Activated CD4-positive, alpha-beta T cell treated with anti-CD3 and anti-CD28 coated beads for 4 hours (primary cell): ENCODE measurements at places on chromosomes 11 and 22.
A peak's percentile ranks its signal among the peaks of the same experiment; 100 is the strongest.

- DNase-seq, result no peak
Measured at GRCh38 chr11:102806296-102806695, 8.3 kb upstream of the MMP1 start.

GRCh38 chr11:123718063-123718462 is 23.4 kb downstream of the ZNF202 start:
- no peak for DNase-seq

DNA sequence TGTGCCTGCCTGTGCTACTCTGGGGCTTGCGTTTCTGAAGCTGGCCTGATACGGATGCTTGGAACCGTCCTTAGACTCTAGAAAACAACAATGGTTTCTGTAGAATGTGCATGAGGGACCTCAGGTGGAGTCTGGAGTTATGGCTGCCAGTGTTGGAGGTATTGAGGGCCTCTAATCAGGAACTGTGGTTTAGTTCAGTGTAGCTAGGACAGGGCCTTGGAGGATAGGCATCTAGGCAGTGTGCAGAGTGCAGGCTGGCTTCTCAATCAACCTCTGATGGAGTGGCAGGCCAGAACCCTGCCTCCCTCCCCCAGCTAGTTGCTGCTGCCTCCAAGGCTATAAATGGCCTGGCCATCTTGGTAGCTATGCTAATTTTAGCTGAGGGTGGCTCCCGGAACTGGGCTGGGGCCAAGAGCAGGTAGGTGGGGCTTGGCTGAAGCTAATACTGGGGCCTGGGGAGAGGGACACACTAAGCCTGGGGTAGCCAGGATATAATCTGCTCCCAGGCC is 4.0 kb downstream of the STIM1 start:
- no peak for DNase-seq

DNA sequence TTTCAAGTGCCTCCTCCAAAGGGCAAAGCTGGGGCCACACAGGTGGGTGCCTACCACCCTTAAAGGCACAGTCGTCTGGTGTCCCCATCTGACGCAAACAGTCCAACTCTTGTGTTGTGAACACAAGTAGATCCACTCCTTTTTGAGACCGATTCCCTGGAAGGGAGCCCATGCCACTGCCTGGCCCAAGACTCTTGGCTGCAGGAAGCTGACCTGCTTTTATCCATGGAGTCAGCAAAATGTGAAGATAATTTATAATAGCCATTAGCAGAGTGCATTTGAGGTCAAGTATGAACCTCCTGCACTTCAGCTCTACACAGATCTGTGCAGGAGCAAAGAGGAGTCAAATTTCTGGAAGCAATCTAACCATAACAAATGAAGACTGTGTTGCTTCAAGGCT is 68.5 kb downstream of the ADM start:
- no peak for DNase-seq

DNA sequence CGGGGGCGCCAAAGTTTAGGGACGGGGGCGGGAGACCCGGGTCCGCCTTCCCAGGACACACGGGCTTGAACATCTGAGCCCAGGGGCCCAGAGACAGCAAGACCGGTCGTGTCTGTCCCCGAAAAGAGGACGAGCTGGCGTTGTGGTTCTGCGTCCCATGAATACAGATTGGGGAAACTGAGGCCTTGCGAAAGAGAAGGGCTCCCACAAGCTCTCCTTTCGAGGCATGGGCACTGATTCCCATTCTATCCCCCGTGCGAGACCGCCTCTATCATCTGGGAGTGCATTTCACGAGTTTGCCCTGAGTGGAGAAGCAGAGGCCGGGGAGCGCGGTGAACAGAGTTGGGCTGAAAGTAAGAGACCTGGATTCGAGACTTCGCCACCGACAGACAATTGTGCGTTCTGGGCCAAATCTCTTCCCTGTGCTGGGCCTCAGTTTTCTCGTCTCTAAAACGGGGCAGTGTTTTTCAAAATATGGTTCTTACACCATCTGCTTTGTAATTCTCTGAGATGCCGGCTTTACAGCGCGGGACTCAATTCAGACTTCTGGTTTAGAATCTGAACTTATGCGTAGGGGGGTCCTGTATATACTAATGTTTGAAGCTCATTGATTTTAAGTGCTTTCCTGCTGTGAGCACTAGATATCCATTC is 471 bp downstream of the RNF185 start:
- DNase-seq, result peak; percentile 9

DNA sequence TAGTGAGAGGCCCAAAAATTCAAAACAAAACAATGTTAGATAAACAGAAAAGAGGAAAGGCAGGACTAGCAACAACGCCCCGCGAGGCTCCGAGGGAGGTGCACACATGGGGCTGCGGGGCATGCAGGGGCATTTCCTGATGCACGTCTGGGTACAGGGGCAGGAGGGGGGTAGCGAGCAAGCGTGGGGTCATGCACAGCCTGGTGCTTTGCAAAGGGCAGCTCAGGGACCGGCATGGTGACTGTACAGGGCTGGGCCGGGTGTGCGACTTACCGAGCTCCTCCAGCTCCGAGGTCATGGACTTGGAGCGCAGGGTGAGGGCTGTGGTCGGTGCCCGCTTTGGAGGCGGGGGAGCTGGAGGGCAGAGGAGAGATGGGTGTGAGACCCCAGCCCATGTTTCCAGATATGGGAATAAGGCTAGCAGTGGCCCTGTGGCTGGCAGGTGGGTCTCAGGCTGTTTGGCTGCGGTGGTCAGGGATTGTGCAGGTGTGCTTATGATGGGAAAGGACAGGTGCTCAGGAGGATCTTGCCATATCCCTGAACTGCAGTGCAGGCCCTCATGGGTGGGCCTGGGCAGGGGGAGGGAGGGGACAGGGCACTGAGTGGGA is 103.7 kb downstream of the CTTN start:
- DNase-seq, result no peak

- DNase-seq, result no peak
Measured at GRCh38 chr11:116164843-116165242, 607.9 kb downstream of the BUD13 start.

DNA sequence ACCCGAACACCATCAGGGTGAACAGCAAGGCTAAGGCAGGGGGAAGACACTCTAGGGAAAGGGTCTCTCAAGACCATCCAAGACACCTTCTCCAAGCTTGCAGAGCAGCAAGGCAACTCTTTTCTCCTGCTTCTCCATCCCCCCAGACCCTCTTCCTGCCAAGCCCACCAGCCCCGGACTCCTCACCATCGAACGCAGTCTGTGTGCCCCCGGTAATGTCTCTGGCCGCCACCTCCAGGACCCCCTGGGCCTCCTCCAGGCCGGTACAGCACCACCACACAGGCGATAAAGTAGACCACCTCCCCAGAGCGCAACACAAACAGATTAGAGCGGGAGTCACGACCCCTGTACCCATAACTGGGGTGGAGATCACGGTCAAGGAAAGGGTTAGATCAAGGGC is 3.8 kb downstream of the EML3 start:
- DNase-seq, result no peak

DNA sequence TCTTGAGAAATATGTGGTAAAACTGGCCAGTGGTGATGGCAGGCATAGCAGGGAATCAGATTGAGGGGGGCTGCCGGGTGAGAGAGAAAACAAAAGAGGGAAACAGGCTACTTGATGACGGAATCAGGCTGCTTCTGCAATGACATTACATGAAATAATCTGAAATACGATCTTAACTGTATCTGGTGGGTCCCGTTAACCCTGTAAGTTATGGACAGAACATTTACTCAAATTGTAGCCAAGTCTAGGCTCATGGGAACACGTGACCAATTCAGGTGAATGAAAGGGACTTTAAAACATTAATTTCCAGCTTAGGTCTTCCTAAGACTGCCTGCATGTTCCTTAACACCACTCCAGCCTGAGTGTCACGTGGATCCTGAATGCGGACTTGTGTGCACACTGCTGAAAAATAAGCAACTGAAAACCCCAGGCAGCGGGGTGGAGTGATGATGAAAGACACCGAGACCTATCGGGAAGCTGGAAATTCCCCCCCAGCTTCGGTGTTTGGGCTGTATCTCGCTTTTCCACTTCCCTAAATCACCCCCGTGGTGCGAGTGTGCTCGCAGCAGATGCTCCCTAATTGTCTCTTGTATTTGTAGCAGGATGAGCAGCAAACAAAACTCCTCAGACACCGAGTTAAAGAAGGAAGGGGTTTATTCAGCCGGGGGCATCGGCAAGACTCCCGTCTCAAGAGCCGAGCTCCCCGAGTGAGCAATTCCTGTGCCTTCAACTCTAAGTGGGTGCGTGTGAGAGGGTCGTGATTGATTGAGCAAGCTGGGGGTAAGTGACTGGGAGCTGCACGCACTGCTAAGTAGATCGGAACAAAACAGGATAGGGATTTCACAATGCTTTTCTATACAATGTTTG is 145.0 kb upstream of the GRK3 start:
- DNase-seq, result no peak

DNA sequence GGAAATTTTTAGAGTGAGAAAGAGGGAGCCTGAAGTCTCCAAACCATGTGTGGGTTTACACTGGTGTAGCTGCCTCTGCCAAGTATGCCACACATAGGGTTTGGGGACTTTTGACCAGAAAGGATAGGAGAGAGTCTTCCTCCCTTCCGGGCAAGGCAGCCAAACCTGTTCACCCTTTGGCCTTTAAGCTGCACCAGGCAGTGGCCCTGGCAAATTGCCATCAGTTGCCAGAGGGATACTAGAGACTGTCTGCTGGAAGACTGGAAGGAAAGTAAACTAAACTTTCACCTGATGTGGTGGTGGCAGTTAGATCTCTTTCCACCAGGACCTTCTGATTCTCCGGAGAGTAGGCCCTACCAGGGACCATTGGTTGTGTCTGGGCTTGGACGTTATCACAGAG is 1263.2 kb downstream of the FAM181B start:
- no peak for DNase-seq

DNA sequence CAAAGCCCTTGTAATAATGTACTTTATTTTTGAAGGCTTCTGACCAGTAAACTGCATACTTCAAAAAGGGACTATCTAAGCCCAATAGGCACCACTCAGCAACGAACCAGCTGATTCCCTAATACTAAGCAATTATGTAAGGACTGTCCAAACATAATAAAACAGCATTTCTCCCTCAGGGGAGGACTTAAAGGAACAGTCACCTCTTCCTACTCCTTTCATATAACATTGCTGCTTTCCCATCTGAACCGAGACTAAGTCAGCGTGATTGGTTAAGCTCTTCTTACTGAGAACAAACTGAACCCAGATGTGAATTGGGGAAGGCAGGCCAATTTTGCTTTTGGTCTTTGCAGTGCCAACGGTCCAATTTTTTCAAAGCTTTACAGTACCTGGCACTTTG is 420.0 kb downstream of the METTL15 start:
- no peak for DNase-seq

DNA sequence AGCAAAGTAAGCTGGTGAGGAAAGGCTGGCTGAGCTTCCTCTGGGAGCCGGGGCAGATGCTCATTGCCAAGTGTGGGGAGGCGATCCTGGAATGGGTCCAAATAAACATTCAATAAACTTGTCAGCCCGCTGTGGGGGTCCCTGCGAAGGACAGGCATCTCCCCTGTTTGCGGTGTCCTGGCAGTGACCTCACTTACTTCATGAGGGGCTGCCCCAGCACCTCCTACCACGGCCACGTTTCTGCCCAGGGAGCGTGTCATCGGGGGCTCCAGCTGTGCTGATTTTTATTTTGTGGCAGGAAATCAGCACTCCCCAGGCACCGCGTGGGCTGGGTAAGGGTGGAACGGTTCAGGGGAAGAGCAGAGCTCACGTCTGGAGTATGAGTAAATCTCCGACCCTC is 493.9 kb upstream of the B3GAT1 start:
- no peak for DNase-seq

GRCh38 chr11:70783356-70783755 is 385.0 kb downstream of the CTTN start:
- DNase-seq, result no peak

DNA sequence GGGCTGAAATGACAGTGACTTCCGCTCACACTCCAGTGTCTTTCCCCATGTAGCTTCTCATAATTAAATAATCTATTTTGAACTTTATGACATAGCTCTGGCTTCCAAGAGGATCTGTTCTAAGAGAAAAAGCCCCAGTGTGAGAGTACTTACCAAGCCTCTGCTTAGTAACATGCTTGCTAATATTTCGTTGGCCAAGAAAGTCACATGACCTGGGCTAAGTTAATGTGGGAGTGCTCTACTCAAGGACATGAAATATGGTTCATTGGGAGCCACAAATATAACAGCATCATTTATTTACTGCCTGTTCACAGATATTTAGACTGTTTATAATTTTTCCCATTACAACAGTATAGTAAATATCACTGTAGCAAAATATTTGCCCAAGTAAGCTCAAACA is 42.5 kb downstream of the CCDC73 start:
- DNase-seq, result no peak

DNA sequence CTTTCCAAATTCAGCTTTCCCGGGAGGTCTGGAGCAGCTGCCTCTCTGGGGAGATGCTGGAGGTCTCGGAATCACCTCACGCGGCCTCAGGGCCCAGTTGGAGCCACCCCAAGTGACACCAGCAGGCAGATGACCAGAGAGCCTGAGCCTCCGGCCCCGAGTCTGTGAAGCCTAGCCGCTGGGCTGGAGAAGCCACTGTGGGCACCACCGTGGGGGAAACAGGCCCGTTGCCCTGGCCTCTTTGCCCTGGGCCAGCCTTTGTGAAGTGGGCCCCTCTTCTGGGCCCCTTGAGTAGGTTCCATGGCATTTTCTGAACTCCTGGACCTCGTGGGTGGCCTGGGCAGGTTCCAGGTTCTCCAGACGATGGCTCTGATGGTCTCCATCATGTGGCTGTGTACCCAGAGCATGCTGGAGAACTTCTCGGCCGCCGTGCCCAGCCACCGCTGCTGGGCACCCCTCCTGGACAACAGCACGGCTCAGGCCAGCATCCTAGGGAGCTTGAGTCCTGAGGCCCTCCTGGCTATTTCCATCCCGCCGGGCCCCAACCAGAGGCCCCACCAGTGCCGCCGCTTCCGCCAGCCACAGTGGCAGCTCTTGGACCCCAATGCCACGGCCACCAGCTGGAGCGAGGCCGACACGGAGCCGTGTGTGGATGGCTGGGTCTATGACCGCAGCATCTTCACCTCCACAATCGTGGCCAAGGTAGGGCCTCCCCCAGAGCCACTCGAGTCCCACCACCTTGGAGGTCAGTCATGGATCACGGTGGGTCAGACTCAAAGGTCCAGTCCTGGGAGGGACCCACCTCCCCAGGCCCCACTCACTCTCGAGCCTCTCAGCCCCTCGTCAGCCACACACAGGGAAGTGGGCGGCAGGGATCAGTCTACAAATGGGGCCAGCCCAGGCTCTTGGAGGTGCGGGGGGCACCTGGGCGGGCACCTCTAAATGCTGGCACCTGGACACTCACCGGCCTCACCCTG is 525 bp downstream of the SLC22A12 start:
- DNase-seq, result no peak

DNA sequence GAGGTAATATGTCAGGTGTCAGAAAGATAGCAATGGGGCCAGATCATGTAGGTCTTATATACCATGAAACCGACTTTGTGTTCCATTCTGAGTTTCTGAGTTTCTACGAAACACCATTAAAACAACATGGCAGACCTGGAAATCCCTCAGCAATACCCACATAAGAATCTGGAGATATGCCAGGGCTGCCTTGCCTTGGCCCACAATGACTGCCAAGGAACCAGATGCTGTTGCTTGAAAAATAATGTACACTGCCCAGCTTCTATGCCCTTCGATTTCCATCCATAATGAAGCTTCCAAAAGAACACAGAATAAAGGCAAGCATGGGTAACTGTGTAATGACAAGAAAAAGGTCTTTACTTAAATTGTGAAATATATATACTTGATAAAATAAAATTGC is 277.4 kb downstream of the SOX6 start:
- DNase-seq, result no peak

GRCh38 chr22:42317008-42317407 is 46.6 kb upstream of the TCF20 start:
- peak; percentile 50 for DNase-seq

- no peak for DNase-seq
Measured at GRCh38 chr22:46009730-46010129, 32.8 kb upstream of the WNT7B start.
